Myometrial cell (primary cell): ENCODE measurements at places on chromosomes 2 and 18. TPM values are rescaled to one million over a fixed set of nuclear protein-coding genes. Genes with fewer than 3 reads are reported as not detected.

The DQX1 gene
- 0.58 TPM in 1 of 2 replicates, not detected in the other for total RNA-seq

The CCDC102B gene
- total RNA-seq: 1.4 and 6.9 TPM in 2 replicates

The EPB41L3 gene
- total RNA-seq: not detected in 2 replicates

The CYTIP gene
- total RNA-seq: not detected in 2 replicates

The CTAGE1 gene
- not detected in 2 replicates for total RNA-seq

The KATNAL2 gene
- total RNA-seq: 0.86 and 1.4 TPM in 2 replicates

The UNC80 gene
- total RNA-seq: not detected in 2 replicates

The TRIM43 gene
- not detected in 2 replicates for total RNA-seq
